ENCODE measurements at places on chromosomes 6 and 20.

DNA sequence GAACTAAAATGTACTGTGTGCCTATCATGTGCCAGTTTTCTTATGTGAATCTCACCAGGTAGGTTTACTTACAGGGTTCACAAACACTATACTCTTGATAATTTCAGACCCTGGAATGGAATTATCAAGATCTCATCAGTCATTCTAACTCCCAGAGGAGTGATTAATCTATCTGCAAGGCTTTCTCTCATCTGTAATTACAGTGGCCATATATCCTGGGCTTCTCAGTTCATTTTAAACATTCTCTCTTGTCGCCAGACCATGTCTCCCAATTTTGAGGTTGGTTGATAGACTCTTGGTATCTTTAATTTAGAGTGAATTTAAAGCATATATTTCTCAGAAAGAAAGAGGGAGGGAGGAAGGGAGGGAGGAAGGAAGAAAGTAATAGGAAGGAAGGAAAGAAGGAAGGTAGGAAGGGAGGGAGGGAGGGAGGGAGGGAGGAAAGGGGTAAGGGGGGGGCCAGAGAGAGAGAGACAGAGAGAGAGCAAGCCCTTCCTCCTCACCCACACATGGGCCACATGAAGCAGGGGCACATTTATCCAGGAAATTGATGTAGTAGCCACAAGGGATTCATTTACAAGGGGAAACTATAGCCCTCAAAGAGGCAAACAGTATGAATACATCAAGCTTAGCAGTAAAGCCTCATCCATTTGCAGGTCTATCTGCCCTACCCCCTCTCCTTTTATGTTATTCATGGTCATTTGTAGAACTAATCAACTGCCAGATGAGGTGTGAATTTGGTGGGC is 25.8 kb upstream of the NRSN1 start:
- DNase-seq: no peak

GRCh38 chr20:56453352-56453751 is 15.1 kb upstream of the RTF2 start:
- DNase-seq: no peak

DNA sequence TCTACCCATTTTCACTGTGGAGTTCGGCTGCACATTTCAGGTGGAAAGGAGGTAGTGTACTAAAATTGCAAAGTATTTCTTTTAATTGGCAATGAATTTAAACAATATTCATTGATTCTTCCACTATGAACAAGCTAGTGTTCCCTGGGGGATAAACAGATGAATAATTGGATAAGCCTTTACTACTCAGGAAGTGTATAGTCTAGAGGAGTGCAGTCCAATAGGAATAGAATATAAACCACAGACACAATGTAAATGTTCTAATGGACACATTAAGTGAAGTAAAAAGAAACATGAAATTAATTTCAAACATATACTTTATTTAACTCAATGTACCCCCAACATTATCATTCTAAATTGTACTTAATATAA is 28.7 kb downstream of the SGK1 start:
- no peak for DNase-seq

- no peak for DNase-seq
Observed at GRCh38 chr20:1626528-1627199, 6.9 kb upstream of the SIRPB1 start.

DNA sequence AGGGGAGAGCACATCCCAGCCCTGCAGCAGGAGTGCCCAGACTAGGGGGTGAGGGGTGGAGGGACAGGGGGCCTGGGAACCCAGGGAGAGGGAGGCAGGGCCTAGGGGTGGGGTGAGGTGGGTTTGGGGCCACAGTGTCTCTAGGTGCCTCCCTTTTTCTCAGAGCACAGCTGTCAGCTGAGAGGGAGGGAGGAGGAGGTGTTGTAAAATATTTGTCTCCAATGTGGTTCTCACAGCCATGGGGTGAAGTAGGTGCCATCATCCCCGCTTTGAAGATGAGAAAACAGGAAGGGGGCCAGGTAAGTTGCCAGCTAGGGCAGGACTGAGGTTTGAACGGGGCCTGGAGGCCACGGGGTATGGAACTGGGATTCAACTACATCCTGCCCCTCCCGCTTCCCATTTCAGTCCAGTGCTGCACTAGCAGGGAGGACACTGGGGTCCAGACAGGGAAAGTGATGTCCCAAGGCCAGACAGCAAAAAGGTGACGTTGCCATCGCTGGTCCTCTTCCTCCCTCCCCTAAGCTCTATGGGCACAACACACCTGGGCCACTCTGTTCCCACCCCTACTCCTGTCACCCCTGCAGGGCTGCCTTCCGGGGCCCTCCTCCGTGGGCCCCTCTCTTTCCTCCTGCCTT is 20.3 kb downstream of the PACSIN1 start:
- no peak for DNase-seq

- DNase-seq: no peak
Observed at GRCh38 chr6:129633529-129633928, 76.4 kb downstream of the ARHGAP18 start.

DNA sequence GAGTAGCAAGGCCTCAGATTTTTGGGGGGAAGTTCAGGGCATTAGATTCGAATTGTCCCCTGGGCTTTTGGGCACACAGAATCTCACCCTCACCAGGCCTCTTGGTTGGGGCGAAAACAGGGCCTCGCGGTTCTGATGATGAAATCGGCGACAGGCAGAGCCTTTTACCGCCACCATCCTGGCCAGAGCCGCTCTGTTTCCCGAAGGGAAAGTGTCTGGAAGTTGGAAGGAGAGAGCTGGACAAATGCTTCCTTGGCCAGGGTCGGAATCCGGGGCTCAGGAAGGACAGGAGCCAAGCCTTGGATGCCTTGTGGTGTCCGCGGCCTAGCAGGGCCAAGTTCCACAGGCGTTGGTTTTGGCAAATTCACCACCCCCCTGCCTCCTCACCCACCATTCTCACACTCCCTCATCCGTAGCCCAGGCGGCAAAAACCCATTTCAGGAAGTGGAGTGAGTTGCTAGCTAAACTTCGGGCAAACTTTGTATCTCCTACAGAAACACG is 3.5 kb upstream of the TFAP2A start:
- DNase-seq: no peak
